ENCODE measurements at places on chromosomes 4 and X.

GRCh38 chr4:84378983-84379382 is 120.1 kb downstream of the NKX6-1 start:
- H3K4me3 ChIP-seq: no peak overlapping the region
- H3K4me1 ChIP-seq: no peaks in the 10 kb centered on the region
- no peak overlapping the region for H3K27ac ChIP-seq
- H3K36me3 ChIP-seq: no peaks in the 10 kb centered on the region
- DNase-seq: no peak
- H3K27me3 ChIP-seq: no peaks in the 10 kb centered on the region

DNA sequence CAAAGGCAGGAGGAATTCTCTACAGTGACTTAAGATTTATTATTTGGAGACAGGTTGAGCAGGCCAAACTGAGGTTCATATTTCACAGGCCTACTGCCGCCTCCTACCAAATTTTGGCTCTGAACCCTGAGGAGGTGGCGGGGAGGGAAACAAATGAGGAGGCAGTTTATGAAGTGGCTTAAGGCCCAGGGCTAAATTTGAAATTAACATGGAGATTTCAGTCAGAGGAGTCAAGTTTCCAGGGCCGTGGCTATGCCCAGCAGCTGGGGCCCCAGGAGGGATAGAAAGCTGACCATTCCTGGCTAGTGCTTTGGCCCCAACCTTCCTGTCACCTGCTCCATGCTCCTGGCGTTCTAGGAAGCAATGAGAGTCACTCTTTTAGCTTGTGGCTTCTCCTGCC is 73.4 kb upstream of the ARHGAP36 start:
- H3K4me3 ChIP-seq: no peak overlapping the region
- H3K27me3 ChIP-seq: no peaks in the 10 kb centered on the region
- no peak overlapping the region for H3K27ac ChIP-seq
- no peak for DNase-seq

GRCh38 chrX:19772096-19772821 is 115.1 kb downstream of the SH3KBP1 start:
- peak overlapping the region; percentile 14 for H3K4me3 ChIP-seq
- no peaks in the 10 kb centered on the region for H3K27me3 ChIP-seq
- no peaks in the 10 kb centered on the region for H3K36me3 ChIP-seq
- peak overlapping the region; percentile 63 for H3K27ac ChIP-seq

DNA sequence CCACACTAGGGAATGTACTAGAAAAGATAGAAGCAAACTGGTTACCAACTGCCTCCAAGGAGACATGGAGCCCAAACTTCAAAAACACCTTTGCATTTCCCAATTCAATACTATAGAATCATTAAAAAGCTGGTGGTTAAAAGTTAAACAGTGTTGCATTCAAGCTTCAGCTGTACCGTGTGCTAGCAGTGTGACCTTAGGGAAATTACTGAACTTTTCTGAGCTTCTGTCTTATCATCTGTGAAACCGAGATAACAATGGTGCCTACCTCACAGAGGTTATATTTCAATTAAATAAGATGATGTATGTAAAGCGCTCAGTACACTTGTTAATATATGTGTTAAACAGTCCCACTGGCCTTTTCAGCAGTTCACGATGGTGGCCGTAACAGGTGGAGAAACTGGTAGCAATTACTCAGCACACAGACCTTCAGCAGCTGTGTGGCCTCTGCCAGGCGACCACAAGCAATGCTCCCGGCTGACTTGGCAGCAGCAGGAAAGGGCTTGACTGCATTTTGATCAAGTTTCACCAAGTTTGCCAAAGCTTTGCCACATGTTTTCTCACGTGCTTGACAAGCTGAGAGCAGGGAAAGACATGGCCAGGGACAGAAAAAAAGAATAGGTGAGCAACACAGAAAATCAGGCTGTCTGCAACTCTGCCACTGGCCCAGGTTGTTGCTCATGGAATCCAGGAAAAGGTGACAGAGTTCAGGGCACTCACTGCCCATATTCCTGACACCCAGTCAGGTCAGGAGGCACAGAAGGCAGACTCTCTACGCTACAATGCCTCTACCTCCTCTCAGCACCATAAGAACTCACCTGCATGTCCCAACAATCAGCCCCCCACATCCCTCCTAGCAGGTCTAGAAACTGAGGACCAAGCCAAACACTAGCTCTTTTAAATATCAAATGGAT is 72.1 kb downstream of the PARM1 start:
- H3K27me3 ChIP-seq: no peaks in the 10 kb centered on the region
- peak overlapping the region; percentile 74 for H3K27ac ChIP-seq
- peak; percentile 91 for DNase-seq
- H3K4me3 ChIP-seq: no peak overlapping the region
- H3K4me1 ChIP-seq: peaks cover 28% of the 10 kb centered on the region

GRCh38 chr4:73725510-73725909 is 14.9 kb upstream of the CXCL8 start:
- H3K27ac ChIP-seq: no peak overlapping the region
- no peaks in the 10 kb centered on the region for H3K27me3 ChIP-seq
- no peak for DNase-seq
- no peaks in the 10 kb centered on the region for H3K36me3 ChIP-seq

DNA sequence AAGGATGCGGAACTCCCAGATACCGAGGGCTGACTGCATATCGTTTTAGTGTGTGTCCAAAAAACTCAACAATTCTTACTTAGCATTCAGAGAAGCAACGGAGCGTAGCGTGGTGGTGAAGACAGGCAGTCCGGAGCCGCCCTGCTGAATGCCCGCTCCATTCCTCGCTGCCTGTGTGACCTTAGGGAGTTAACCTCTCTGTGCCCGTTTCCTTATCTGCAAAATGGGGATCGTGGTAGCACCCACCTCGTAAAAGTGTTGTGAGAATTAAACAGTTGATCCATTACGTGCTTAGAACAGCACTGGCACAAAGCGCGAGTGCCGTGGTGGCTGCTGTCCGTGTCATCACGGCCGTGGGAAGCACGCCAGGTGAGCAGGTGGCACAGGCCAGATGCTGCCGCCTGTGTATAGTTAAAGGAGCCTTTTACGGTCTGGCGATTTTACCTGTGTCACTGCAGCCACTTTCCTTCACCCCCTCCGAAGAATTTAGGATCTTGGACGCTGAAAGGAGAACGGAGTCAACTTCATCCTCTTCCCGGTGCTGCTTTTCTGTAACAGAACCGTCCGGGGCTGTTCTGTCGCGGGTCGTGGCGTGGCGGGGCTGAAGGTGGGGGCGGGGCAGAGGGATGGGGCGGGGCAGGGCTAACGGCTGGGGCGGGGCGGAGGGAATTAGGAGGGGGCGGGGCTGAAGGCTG is 885 bp downstream of the CCDC110 start:
- H3K4me3 ChIP-seq: peak overlapping the region; percentile 96
- H3K4me1 ChIP-seq: peaks cover 10% of the 10 kb centered on the region
- H3K27ac ChIP-seq: peak overlapping the region; percentile 41
- H3K36me3 ChIP-seq: no peaks in the 10 kb centered on the region
- peak; percentile 56 for DNase-seq
- no peaks in the 10 kb centered on the region for H3K27me3 ChIP-seq
